Stimulated activated CD8-positive, alpha-beta memory T cell treated with anti-CD3 and anti-CD28 coated beads, Interleukin-7, amount 100 ng/mL, for 48 hours (primary cell): ENCODE measurements at places on chromosomes 3 and 15.

- DNase-seq = no peak
Measured at GRCh38 chr15:65740148-65740547, 51.9 kb downstream of the DENND4A start.

DNA sequence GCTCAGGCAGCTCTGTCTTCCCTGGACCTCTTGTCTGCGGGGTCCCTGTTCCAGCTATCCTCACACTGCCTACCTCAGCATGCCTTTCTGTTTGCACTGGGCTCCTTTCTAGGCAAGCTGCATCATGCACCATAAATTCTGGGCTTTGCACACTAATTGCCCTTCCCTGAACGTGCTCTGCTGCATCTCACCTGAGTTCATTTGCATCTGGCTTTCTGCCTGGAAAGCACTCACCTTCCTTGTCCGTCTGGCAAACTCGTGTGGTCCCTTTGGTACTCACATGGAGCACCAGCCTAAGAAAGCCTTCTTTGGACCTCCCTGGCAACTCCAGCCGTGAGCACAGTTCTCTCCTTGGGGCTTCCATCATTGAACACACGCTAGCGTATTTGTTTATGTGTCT lies 365.6 kb downstream of the SV2B start:
- no peak for DNase-seq

GRCh38 chr15:59360305-59360704 lies 12.4 kb downstream of the MYO1E start:
- DNase-seq = no peak

GRCh38 chr3:192171213-192171612 lies 556.1 kb downstream of the FGF12 start:
- DNase-seq = no peak

DNA sequence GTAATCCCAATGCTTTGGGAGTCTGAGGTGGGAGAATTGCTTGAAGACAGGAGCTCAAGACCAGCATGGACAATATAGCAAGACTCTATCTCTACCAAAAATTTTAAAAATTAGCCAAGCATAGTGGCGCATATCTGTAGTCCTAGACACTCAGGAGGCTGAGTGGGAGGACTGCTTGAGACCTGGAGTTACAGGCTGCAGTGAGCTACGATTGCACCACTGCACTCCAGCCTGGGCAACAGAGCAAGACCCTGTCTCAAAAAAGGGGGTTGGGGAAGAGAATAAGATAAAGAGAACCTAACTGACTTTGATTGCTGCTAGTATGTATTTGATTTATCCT lies 755 bp downstream of the CD200R1 start:
- DNase-seq = no peak

DNA sequence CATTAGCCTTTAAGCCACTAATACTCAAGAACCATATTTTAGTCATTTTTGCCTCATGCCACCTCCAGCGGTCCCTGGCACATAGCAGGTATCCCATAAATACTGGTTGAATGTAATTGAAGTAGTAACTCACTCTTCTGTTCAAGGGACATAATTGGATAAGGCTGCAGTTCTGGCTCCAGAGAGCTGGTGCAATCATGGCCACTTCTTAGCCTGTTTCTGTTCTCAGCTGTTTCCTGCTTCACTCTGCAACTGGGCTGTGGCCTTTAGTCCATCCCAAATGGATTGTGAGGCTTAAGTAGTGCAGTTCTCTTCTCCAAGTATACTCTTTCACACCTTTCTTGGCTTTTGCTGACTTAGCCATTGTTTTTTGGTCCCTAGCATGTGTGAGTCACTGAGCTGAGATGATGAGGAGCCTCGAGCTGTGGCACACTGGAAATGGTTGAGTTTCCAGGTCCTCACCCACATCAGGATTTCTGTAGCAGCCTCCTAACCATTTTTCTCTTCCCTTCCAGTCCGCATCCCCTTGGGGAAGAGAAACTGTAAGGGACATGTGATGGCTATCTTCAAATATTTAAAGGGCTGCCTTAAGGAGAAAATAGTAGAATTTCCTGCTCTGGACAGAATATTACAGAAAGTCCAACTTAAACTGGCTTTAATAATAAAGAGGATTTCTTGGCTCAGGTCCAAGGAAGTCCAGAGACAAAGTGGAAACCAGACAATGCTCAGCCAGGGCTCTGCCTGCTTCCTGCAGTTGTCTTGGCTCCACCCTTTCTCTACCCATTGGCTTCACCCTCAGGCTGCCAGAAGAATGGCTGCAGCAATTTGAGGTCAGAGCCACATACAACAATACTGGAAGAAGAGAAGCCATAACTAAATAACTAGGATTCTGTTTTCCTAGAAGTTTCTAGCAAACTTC lies 305.4 kb upstream of the ROPN1 start:
- no peak for DNase-seq
